ENCODE measurements at places on chromosomes 6 and 20.

GRCh38 chr6:154592199-154592860, 81.8 kb upstream of the CNKSR3 start:
- DNase-seq, result no peak

GRCh38 chr6:25503686-25504085, 148.3 kb upstream of the SCGN start:
- DNase-seq, result no peak

GRCh38 chr20:59483481-59483880, 120.9 kb upstream of the PHACTR3 start:
- no peak for DNase-seq

DNA sequence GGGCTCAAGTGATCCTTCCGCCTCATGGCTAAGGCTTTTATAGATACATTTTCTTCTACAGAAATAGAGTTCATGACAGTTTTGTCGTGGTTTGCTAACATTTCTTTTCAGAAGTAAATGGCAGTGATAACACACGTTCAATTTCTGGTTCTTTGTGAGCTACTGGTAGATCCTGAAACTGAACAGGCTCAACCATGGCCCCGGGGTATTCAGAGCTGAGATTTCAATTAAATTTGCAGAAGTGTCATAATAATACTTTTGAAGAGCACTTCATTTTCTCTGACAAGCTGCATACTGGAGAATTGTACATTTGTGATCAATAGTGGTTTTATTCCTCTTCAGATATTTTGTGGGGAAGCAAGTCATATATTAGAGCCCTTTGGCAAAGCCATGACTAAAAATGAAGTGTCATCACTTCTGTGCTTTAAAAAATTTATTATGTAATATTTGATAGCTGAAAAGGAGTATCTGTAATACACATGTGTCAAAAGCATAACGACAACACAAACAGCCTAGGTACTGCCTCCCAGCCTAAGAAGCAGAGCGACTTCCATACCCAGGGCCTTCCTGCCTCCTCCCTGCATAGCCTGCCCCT, 84.3 kb upstream of the SCP2D1 start:
- DNase-seq, result no peak

- DNase-seq, result no peak
These were observed 26.6 kb downstream of the HDGFL1 start for GRCh38 chr6:22596011-22596410.

DNA sequence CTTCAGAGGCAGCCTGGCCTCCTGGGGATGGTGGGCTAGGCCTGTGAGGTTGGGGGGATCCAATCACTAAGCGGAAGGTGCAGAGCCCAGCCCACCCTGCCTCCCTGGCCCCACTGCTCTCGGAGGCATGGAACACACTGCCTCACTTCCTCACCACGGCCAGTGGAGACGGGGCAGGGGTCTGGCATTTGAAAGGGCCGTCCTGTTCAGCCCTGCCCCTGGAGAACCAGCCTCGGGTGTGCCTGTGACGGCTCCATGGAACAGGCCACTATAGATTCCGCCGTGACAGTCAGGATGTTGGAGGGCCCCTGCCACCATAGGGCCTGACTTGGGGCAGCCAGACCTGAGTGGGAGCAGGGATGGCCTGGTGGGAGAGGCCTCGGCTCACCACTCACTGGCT, 110.2 kb downstream of the DACT2 start:
- no peak for DNase-seq

- DNase-seq, result no peak
These were observed 12.4 kb downstream of the SLC52A3 start for GRCh38 chr20:755941-756340.

DNA sequence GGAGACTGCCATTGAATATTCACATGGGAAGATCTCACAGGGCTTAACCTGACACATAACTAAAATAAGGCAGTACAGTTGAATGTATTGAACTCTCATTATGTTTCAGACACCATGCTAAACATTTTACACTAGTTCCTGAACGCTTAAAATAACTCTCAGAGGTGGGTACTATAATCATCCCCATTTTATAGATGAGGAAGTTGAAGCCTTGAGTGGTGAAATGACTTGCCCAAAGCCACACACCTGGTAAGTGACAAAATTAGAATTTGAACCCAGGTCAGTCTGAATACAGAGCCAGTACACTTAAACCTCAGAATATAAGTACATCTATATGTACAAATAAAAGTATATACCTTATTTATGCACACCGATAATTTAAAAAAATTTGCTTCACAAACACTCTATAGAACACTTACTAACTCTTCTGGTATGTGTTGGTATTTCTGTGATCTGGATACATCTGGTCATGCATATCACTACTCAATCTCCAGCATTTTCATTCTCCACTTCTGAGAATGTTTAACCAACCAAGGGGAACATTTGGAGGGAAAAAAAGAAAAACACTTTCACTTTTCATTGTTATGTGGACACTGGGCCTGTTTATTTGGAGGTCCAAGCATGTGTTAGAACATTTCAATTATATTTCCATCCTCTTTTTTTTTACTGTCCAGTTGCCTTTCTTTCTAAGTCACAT, 4.6 kb upstream of the BICRAL start:
- DNase-seq, result no peak

GRCh38 chr6:123967905-123968304, 164.2 kb downstream of the NKAIN2 start:
- no peak for DNase-seq

- no peak for DNase-seq
These were observed 161.7 kb upstream of the LAMP5 start for GRCh38 chr20:9352739-9353138.

- no peak for DNase-seq
These were observed 4.2 kb downstream of the GMEB2 start for GRCh38 chr20:63622732-63623131.

All from CD8-positive, alpha-beta T cell (primary cell).